ENCODE measurements at places on chromosomes 6 and 20. TPM values are rescaled to one million over a fixed set of nuclear protein-coding genes. Genes with fewer than 3 reads are reported as not detected.

DNA sequence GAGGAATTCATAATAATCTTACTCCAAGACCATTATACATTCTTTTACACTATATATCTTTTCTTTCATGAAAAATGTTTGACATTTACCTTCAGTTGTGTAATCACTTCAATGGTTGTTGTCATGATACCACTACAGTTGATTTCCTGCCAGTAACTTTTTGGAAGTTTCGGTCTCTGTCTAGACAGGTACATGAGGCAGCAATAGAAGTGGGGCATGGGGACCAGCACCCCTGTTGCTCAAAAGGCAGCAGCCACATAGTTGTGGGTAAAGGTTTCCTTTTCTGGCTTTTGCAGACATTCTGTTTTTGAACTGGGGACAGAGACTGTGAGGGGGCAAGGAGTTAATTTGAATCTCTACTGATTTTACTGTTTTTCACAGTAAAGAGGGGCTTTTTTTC lies 14.1 kb downstream of the SAMD5 start:
- no peak for DNase-seq

GRCh38 chr6:75117701-75118100 lies 88.2 kb downstream of the COL12A1 start:
- peak; percentile 37 for DNase-seq

GRCh38 chr6:7414811-7415210 lies 25.2 kb downstream of the RIOK1 start:
- DNase-seq: peak; percentile 50

Gene PHACTR1
- 1.2 TPM for total RNA-seq

Gene GPANK1
- total RNA-seq: 31.6 TPM
